NCI-H2029 treated with DMSO at 0.1 percent for 48 hours (cell line): ENCODE measurements at places on chromosomes 6 and 20.

DNA sequence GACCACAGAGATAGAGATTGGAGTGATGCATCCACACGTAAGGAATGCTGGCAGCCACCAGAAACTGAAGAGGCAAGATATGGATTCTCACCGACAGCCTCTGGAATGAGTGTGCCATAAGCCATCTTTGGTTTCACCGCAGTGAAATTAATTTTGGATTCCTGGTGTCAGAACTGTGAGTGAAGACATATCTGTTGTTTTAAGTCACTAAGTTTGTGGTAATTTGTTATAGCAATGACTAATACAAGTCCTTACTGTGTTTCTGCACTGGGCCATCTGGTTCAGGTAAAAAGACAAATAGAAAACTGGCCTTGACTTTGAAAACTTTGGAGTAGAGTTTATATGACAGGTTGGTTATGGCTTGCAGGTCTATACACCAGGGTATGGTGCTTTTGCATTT is 261.9 kb downstream of the PHF3 start:
- no peak for DNase-seq

DNA sequence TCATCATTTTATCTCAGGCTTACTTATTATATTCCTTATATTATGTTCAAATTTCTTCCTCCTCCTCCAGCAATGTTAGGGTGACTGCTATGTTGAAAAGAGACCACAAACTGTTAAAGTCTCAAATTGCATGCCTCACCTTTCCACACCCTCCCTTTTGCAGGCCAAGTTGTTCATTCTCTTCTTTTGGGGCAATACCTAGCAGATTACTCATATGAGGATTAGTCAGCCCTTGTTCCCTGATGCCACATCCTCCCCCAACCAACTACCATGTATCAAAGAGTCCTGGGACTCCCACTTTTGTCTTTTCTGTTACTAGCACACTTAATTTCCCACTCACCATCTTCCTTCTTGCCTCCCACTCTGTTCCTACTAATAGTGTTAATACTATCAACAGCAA is 434.7 kb downstream of the BCKDHB start:
- DNase-seq, result no peak

DNA sequence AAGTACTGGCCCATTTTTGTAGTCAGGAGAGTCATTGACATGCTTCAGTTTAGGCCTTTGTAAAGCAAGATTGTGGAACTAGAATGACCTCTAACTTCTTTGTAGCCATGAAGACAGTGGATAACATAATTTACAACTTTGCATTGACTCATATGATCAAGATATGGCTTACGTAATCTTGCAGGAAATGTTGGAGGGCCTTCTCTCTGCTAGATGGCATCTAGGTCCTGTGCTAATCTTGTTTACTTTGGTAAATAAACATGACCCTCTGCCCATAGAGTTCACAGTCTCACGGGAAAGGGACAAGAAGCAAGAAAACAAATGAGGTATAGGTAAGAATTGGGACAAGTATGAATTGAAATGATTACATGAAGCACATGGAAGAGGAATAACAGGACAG is 355.2 kb upstream of the ARID1B start:
- DNase-seq, result no peak

- DNase-seq, result no peak
These were observed 6.9 kb downstream of the RPL10A start for GRCh38 chr6:35474942-35475570.

DNA sequence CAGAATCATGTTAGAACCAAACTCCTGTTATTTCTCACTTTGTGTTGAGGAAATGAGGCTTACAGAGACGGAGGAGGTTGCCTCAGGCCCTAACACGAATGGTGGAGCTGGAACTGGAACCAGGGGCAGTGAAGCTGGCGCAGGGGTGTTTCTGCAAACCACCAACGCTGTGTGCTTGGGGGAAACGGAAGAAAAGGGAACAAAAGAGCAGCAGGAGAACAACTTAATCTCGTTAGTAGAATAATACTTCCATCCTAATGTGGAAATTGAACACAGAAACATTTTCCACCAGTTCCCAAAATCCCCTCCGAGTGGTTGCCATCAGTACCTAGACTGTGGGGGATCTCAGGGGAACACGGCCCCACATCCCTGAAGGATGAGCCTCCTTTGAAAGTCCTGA is 103.4 kb upstream of the FRMD1 start:
- no peak for DNase-seq

DNA sequence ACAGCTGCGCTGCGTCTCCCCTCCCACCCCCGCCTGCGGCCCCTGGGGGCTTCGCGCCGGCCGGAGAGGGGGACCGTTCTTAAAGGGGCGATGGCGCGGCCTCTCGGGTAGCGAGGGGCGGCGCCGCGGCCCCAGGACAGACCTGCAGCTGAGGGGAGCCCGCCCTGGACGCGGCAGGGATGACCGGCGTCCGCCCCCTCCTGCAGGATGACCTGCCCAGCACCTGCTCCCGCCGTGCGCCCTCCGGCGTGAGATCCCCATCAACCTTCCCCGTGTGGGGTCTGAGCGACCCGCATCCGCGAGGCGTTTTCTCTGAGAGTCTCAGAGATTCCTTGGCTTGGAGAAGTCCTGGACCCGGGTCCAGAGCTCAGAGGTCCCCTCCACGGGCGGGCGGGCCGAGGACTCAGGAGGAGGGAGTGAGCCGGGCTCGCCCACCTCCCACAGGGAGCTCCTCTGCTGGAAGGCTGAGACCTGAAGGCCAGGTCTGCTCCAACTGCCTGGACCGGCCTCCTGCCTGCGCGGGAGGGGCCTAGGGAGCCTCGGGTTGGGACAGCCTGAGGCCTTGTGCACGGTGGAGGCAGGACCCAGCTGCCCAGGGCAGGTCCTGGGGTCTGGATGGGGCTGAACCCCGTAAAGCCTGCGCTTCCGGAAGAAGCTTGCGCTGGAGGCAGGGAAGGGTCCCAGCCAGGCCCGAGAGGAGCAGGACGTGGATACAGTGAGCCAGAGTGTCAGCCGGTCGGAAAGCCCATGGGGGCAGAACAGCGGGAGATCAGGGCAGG is 532 bp upstream of the NKAIN4 start:
- no peak for DNase-seq

DNA sequence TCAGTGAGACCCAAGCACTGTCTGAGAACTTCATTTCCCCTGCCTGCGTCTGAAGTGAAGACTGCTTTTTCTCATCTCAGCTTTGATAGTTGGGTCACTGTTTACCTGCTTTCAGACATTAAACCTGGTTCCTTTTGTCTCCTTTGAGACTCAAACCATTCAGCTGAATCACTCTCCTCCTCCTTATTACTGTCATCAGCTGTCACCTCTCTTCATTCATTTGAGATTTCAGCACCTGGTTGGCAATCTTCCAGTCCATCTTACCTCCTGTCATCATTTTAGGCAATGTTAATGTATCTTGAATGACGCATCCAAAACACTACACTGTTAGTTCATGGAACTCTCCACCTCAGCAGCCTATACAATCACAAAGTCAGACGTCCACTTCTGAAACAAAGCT is 34.3 kb upstream of the SOX4 start:
- DNase-seq, result peak; percentile 63

DNA sequence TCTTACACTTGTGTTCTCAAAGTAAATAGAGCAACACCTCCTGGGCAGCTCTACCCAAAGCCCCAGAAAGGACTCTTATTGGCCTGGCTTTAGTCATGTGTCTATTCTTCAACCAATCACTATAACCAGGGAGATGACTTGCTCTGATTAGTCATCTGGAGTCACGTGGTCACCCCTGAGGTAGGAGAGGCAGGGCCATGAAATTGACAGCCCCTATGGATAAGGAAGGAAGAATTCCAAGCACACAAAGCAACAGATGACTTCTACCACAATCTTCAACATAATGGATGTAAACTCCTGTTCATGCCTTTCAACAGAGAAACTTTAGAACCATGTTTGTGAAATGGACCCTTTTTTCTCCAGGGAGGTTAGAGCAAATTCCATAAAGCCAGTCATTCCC is 24.6 kb upstream of the EYA2 start:
- no peak for DNase-seq

DNA sequence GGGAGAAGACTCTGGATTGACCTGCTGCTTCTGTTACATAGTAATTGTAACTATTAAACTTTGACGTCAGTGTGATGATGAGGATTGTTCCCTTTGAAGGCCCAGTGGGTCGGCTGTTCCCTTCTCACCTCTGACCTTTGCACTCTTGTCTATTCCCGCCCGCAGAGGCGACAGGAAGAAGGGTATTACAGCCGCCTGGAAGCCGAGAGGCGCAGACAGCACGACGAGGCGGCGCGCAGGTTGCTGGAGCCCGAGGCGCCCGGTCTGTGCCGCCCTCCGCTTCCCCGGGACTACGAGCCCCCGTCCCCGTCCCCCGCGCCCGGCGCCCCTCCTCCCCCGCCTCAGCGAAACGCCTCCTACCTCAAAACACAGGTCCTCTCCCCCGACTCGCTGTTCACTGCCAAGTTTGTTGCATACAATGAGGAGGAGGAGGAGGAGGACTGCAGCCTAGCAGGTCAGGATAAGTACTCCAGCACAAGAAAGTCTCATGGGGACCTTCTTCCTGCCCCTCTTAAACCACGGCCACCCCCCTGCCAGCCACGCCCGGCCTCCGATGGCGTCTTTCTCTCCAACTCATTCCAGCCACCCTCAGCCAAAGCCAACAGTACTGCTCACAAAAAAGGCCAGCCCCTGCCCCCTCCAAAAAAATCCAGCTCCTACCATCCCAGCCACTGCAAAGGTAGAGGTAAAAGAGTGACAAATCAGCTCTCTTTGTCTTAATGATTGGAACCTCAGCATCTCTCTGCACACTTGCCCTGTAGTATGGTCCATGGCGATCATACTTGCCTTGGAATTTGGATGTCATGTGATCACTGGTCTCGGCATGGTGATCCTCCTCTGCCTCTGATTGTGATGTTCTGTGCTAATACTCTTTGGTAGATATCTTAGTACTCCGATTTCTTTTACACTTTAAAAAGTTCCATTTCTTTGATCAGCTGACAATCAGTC is 31.6 kb upstream of the KIF25 start:
- DNase-seq, result no peak

DNA sequence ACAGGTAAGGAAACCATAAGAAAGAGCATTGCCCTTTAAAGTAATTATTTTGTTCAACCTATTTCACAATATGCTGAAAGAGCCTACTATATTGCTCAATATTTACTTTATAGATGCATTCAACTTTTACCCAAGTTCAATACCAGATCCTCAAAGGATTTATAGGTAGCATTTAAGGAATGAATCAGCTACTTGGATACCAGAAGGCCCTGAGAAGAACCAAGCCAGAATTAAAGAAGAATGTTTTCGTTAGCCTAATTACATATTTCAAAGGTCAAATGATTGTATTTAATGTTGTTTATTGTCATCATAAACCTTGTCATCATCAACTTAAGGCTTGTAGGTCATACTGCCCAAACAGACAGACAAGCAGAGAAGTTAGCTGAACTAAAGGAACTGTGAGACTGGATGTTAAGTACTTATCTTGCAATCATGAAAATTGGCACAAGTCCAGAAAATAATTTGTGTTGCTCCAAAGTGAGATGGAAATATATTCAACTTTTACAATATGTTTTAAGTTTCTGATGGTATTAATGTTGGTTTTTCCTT is 636.7 kb downstream of the RFPL4B start:
- no peak for DNase-seq

DNA sequence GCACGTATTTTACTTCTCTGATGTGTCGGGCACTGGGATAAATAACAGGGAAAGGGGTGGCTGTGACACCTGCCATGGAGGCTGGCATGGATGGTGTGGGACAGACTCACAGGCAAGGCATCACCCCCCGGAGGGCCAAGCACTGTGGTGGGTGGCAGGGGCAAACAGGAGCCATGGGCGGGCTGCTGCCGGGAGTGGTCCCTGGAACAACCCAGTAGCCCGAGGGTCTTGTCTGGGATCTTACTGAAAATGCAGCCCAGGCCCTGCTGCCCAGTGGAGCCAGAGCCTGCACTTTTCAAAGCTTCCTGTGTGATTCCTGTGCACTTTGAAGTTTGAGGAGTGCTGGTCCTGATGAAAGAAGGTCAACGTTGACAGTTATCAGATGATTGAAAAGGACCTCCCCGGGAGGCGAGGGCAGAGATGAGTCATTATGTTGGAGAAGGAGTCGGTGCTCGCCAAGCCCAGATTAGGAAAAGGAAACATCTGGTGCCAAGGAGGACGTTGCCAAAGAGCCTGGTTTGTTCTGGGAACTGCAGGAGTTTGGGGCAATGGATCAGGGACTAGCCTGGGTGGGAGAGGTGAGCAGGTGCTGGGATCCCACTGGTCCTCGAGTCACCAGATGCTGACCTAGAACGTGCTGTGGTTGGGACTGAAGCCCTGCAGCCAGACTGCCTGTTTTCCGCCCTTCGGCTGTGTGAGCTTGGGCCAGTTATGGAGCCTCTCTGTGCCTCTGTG is 130.0 kb upstream of the GGTLC1 start:
- DNase-seq, result no peak

DNA sequence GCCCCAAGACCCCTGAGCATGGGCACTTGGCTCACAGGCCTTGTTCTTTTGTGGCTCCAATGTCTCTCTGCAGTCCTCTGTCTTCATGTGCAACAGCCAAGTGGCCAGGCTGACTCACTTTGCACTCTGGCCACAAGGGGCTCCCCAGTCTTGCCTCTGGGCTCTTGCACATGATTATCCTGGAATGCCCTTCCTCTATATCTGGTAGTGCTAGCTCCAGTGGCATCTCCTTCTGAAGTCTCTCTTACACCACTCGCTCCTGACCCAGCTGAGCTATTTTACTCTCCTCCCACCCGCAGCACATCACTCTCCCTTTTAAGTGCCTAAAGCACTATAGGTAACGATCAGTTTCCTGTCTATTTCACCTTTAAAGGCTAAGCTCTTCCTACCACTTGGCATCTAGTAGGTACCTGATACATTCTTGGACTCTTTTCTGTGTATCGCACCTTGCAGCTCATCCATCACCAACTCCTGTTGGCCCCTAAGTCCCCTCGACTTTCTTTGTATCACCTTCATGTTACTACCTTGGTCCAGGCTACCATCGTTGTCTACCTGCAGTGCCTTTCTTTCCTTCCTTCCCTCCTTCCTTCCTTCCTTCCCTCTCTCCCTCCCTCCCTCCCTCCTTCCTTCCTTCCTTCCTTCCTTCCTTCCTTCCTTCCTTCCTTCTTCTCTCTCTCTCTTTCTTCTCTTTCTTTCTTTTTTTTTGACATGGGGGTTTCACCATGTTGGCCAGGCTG is 211.9 kb upstream of the RNF24 start:
- DNase-seq, result no peak

- no peak for DNase-seq
These were observed 91.9 kb upstream of the TMEM30A start for GRCh38 chr6:75376347-75377024.

- DNase-seq, result no peak
These were observed 189.0 kb upstream of the SOX4 start for GRCh38 chr6:21404577-21404976.

DNA sequence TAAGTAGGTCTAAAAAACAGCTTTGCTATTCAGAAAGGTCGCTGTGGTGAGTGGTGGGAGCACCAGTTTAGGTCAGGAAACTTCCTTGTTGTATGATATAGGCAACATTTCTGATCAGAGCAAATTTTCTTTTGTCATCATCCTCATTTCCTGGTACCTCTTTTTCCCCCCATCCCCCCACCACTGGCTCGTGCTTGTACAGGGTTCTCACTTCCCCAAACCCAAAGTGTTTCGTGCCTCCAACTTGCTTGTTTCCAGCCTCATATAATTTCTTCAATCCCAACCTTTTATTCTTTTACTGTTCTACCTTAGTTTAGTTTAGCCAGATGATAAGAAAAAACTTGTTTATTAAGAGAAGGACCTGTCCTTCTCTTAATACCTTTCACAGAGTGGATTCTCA is 209.4 kb upstream of the JAG1 start:
- DNase-seq, result no peak

GRCh38 chr20:17912916-17913315 is 55.7 kb downstream of the SNX5 start:
- no peak for DNase-seq

- no peak for DNase-seq
These were observed 92.2 kb upstream of the HIVEP1 start for GRCh38 chr6:11919771-11920440.

GRCh38 chr6:151320140-151320539 is 71.2 kb downstream of the ZBTB2 start:
- DNase-seq, result no peak
